ENCODE measurements at places on chromosomes 2 and 18.
A peak's percentile ranks its signal among the peaks of the same experiment; 100 is the strongest.

DNA sequence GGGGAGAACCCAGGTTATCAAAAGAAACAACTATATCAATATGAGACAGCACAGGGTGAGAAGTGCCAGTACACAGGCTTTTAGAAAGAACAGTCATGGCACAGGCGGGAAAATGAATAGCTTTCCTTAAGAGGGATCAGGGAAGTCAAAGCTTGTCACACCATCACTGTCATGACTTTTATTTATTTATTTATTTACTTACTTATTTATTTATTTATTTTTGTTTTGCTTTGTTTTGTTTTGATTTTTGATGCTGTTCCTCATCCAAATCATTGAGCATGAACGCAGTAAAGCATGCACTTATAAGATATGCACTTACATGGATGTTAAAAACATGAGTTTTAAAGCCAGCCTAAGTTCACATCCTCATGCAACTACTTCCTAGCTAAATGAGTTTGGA, 19.3 kb upstream of the CRIM1 start:
- no peak for DNase-seq

DNA sequence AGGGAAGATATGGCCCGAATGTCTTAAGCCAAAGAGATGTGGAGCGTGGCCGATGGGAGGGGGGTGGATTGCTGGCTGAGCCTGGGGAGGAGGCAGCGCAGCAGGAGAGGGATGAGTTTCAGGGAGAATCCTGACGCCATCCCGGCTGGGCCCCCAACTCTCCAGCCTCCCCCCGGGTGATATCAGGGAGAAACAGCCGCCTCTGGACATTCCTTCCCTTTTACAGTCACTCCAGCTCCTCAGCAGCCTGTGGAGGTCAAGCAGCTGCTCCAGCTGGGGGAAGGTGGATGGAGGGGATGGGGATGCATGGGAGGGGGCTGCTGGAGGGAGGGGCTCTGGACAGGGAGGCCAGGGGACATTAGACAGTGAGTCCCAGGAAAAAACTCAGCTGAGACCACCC, 9.5 kb upstream of the DES start:
- DNase-seq: no peak

DNA sequence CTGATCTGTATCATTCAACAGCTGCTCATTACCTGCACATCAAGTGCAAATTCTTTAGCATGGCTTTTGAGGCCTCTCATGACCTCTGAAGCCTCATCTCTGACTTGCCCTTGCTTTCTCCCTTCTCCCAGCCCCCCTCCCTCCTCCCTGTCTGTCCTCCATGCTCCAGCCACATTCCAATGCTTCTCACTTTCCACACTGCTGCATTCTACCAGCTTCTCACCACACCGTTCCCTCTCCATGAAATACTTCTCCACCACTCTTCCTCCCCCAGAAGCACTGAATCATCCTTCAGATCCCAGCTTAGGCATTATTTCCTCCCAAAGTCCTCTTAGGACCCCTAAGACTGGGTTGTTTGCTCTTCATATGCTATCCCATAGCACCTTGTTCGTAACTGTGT, 26.9 kb downstream of the GCG start:
- no peak for DNase-seq

DNA sequence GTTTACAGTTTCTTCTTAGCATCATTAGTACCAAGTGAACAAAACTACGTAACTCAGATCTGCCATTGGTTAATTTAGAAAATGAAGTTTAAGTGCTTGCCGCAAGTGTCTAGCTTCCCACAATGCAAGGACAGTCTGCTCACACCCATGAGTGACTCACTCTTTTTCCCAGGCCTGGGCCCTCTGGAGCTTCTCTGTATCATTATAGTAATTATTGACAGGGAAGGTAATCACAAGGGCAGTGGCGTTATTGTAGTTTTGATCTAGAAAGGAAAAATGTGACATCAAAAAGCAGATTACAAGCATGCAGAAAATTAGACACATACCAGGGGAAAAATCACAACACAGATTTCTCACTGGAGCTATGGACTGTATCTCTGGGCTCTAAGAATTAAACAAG, 38.5 kb downstream of the NPC1 start:
- no peak for DNase-seq

GRCh38 chr2:173545364-173545763, 190.7 kb downstream of the CDCA7 start:
- DNase-seq: no peak

DNA sequence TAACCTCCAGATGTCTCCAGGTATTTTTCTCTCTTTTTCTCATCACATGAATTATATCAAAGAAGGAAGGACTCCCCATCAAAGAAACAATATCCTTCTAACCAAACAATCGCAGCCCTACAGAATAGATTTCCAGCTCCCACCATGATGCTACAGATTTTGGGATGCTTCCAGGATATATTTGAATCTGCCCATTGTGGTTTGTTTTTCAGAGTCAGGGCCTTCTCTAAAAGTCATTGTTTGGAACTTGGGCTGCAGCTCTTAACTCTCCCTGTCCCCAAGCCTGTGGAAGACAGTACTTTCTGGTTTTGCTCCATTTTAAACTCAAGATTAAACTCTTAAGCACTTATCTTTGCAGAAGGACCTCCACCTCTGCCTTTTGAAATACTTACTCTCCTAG, 223.2 kb downstream of the PMAIP1 start:
- no peak for DNase-seq

DNA sequence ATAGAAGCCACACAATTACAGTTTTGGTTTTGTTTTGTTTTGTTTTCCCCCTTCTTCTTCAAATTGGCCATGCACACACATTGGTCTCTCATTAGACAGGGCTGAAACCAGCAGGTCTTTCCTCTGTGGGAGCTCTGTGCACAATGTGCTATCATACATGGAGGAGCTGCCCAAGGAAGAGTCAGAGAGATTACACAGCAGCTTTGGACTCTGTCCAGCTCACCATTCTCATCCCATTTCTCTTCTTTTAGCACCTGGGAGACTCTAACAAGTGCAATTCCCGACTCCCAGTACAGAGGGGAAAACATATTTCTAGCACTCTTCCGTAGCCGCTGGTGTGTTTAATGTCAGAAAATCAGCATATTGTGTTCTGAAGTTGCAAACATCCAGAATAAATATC, 29.4 kb downstream of the POU3F3 start:
- DNase-seq: no peak

GRCh38 chr2:219446689-219447088, 12.0 kb downstream of the SPEG start:
- DNase-seq: no peak

DNA sequence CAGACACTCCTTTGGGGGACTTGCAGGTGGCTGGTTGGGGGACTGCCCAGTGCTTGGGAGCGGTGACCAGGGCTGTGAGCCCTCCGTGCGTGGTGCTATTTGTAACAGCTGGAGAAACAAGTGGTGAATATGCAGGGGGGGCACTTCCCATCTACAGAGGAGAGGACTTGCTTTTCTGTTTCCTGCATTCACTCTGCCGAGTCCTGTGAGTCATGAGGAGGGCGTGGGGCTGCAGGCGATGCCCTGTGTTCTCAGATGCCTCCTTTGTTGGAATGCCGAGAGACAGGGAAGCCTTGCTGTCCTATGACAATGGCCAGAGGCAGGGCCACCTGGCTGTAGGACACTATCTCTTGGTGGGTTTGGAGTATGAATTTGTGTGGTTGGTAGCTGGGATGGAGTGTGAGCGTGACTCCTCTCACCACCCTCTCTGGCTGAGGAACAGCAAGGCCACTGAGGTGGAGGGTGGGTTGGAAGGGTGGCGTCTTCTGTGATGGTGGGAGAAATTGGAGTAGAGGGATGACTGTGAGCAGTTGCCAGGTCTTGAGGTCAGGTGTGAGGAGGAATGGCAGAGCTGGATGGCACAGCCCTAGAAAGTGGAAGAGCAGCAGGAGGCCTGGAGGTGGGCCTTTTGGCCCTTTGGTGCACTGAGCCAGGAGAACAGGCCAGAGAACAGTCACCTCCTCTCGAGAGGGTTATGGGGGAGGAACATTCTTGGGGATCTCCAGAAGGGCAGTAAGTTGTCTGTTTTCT, 24.3 kb downstream of the FHOD3 start:
- no peak for DNase-seq

DNA sequence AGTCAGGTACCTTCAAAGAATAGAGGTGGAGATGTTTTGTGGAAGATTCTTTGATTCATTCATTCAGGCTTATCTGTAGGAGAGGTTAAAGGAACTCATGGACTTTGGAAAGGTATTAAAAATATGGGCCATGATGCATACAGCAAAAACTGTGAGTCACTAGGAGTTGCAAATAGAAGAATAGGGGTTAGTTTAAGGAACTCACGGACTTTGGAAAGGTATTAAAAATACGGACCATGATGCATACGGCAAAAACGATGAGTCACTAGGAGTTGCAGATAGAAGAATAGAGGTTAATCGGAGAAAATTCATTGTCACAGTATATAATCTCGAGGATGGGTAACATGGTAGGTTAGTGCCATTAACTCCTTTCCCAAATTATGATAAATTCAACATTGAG, 41.2 kb downstream of the SLC9A2 start:
- no peak for DNase-seq

- no peak for DNase-seq
Observed at GRCh38 chr2:231037202-231037730, at the start of gene C2orf72. C2orf72 (plus strand) TSS chr2:231037523; CDS start chr2:231037566, 43 bp downstream.

DNA sequence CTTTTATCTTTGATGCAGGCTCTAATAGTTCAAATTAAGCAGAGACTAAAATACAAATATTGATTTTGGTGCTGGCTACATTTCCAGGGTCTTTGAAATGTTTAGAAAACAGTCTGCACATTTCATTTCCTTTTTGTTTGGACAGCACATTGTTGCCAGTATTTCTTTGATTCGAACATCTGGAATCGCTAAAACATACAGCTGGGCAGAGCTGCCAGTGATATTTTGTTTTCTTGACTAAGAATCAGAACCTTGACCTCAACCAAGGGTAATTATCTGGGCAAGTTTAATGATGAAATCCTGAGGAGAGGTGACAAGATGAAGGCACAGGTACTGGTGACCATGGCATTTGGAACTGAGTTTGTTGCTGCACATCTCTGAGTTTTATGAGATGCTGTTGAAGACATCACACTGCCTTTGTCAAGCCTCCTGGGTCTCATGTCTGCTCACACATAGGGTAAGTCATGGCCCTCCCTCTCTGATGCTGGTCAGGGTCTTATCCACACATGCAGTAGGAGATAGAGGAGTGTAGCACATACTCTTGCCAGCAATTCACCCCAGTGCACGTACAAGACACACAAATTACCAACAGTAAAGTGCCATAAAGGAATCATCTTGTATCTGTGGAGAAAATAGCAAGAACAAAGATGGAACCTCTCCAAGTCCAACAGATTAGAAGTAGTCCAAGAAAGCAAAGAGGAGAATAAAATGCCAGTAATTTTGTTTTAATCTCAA, 391.9 kb downstream of the RND3 start:
- no peak for DNase-seq

DNA sequence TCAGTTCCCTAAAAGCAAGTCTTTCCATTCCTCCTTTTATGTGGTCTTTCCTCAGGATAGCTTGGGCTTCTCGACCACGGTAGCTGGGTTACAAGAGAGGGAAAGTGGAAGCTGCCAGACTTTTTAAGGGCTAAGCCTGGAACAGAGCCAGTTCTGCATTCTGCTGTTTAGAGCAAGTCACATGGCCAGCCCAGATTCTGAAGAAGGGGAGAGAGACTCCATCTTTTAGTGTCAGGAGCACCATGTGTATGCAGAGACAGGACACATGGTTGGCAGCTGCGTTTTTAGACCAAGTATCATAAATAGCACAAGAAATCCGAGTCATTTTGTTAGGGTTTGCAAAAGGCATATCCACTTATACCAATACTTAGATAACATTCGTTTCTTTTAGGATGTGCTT, 4.7 kb downstream of the HMSD start:
- DNase-seq: no peak

DNA sequence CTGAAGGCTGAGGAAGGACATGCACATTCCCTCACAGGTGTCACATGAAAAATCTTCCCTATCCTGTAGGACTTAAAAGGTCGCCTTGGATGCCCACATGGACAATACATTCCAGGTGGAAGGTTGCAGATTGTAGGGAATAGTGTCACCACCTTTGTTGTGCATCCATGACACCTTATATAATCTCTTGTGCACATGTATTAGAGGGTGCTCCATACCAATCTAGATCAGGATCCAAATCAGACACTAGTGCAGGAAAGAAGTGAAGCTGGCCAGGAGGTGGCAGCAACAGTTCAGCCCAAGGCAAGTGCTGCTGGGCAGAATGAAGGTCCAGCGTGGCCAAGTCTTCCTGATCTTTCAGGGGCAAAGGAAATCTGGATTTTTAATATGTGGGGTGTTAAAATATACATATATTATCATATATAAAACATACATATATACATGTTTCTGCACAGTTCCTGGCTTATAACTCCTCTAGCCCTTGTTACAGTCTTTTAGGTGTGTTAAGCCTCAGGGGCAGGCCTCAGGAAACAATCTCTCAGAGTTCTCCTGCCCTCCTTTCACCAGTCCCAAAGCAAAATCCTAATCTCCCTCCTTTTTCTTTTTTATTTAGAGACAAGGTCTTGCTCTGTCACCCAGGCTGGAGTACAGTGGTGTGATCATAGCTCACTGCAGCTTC, 16.6 kb downstream of the NIF3L1 start:
- DNase-seq: no peak

- DNase-seq: no peak
Observed at GRCh38 chr18:1559563-1559962, 654.9 kb downstream of the ADCYAP1 start.

GRCh38 chr2:235692671-235693171, 198.9 kb downstream of the AGAP1 start:
- no peak for DNase-seq

DNA sequence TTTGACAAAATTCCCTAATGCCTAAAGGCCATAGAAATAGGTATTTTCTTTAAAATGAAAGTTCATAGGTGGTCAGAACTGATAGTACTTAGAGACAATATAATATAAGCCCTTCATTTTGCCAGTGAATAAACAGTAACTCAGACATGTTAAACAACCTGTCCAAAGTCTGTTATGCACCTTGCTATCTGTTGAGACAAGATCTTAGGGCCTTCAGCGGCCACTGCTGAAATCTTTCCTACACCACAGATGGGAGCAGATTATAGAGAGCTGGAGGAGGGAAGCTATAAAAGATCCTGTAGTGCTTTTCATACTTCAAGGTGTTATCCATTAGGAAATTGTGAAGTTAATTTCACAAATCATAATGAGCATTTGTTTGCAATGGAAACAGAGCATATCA, 13.8 kb downstream of the CERKL start:
- DNase-seq: no peak

- peak; percentile 65 for DNase-seq
Observed at GRCh38 chr2:231714639-231715498, 6.5 kb downstream of the PTMA start.

- no peak for DNase-seq
Observed at GRCh38 chr2:143175438-143175837, 46.2 kb downstream of the ARHGAP15 start.

DNA sequence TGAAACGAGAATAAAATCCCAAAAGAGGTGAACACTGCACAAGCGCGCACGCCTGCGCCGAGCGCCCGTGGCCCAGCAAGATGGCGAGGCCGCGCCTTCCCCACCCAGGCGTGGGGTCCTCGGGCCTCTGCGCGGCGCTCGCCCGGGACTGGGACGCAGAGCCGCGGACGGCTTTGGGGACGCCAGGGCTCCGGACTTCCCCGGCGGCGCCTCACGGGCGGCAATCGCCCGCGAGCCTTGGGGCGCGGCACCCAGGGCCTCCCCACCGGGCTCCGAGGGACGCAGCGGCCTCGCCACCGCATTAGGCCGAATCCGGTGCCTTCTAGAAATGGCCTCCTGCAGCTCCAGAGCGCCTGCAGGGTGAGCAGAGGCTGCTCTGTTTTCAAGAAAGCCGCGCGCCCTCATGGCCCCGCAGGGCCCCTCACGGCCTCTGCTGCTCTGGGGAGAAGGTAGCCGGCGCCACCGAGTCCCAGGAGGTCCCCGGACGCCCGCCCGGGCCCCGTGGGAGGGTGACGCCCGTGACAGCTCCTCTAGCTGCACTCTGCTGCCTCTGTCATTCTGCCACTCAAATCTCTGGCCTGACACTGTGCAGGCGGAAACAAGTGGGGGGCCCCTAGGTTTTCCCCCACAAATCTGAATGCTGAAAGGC, 35.9 kb upstream of the POMC start:
- no peak for DNase-seq
